ENCODE measurements at places on chromosomes 16 and 17.

- peaks cover 19% of the 10 kb centered on the region for H3K27me3 ChIP-seq
- no peaks in the 10 kb centered on the region for H3K36me3 ChIP-seq
- H3K4me1 ChIP-seq, result peaks cover 7% of the 10 kb centered on the region
- H3K27ac ChIP-seq, result no peak overlapping the region
- no peak overlapping the region for H3K4me3 ChIP-seq
- DNase-seq, result no peak
Observed at GRCh38 chr17:45789874-45790273, 5.8 kb downstream of the CRHR1 start.

GRCh38 chr16:81465375-81465943 lies 20.9 kb downstream of the CMIP start:
- H3K4me1 ChIP-seq, result peaks cover 52% of the 10 kb centered on the region
- H3K4me3 ChIP-seq, result no peak overlapping the region

- no peaks in the 10 kb centered on the region for H3K4me1 ChIP-seq
- no peaks in the 10 kb centered on the region for H3K36me3 ChIP-seq
- DNase-seq, result no peak
- no peak overlapping the region for H3K27ac ChIP-seq
Observed at GRCh38 chr17:34730816-34731215, 151.4 kb downstream of the TMEM132E start.

GRCh38 chr17:5931616-5932015 lies 138.6 kb upstream of the WSCD1 start:
- no peaks in the 10 kb centered on the region for H3K4me1 ChIP-seq
- no peaks in the 10 kb centered on the region for H3K36me3 ChIP-seq
- DNase-seq, result no peak
- no peaks in the 10 kb centered on the region for H3K27me3 ChIP-seq

DNA sequence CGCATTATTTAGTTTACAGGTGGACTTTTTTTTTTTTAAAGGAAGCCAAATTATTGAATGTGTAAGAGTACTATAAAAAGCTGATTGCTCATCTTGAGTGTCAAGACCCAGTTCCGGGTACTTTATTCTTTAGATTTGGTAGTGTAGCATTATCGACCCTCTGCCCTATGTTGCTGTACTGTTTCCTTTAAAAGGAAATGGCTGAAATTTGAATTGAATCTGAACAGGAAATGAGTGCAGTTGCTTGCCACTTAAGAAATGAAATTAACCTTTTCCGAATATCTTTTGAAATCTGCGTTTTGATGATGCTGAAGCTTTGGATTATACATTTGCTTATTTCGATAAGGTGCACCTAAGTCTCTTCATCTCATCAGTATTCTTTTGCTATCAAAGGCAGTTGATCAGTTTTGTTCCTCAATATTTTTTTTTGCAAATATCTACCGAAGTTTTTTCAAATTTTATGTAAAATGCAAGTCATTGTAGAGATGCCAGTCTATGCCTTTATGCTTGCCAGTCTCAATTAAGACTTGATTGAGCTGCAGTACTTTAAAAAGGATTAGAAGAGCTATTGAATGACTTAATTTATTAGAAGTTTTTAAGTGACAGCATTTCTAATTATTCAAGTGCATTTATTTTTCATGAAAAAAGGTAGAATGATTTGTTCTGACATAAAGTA lies 1.8 kb downstream of the GGNBP2 start:
- H3K36me3 ChIP-seq, result no peaks in the 10 kb centered on the region
- peaks cover 52% of the 10 kb centered on the region for H3K4me1 ChIP-seq

DNA sequence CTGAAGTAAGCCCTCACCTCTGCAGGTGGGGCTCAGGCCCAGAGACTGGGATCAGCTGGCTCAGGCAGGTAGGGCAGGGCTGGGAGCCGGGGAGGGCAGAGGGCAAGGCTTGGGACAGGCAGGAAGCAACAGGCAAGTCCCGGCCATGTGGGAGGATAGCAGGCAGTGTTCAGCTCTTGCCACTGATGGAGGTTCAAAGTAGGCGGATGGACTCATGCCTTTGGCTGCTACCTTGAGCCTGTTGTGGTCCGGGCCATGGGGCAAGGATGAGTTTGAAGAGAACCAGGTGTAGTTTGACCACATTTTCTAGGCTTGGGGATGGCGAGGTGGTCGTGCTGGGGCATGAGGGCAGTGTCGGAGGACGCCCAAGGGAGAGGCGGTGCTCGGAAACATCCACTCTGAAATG lies 2.7 kb downstream of the PRCD start:
- no peak for DNase-seq
- no peak overlapping the region for H3K27ac ChIP-seq
- peaks cover 1% of the 10 kb centered on the region for H3K4me1 ChIP-seq
- H3K36me3 ChIP-seq, result no peaks in the 10 kb centered on the region
- H3K4me3 ChIP-seq, result no peak overlapping the region

DNA sequence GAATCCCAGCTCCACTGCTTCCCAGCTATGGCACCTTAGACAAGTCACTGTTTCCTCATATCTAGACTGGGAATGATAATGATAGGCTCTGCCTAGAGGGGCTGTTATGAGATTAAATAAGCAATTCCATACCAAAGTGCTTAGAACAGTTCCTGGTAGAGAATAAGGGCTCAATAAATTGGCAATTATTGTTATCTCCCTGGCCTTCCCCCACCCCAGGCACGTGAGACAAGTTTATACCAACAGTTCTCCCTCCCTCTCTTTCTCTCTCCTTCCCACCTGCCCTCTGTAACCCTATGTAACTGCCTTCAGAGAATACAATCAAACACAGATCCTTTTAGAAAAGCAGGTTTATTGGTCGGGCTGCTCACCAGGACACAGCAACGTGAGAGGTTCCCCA lies 13.9 kb upstream of the STAT3 start:
- no peak overlapping the region for H3K4me3 ChIP-seq
- peaks cover 27% of the 10 kb centered on the region for H3K4me1 ChIP-seq
- no peak for DNase-seq
- H3K27ac ChIP-seq, result no peak overlapping the region

GRCh38 chr16:83568345-83568744 lies 239.4 kb upstream of the HSBP1 start:
- H3K36me3 ChIP-seq, result no peaks in the 10 kb centered on the region
- no peak overlapping the region for H3K4me3 ChIP-seq
- no peak for DNase-seq
- no peaks in the 10 kb centered on the region for H3K27me3 ChIP-seq

GRCh38 chr16:53129281-53130158 lies 74.7 kb downstream of the CHD9 start:
- H3K4me1 ChIP-seq, result peaks cover 9% of the 10 kb centered on the region
- DNase-seq, result no peak
- H3K36me3 ChIP-seq, result no peaks in the 10 kb centered on the region
- peak overlapping the region; percentile 54 for H3K27ac ChIP-seq
- no peaks in the 10 kb centered on the region for H3K27me3 ChIP-seq

DNA sequence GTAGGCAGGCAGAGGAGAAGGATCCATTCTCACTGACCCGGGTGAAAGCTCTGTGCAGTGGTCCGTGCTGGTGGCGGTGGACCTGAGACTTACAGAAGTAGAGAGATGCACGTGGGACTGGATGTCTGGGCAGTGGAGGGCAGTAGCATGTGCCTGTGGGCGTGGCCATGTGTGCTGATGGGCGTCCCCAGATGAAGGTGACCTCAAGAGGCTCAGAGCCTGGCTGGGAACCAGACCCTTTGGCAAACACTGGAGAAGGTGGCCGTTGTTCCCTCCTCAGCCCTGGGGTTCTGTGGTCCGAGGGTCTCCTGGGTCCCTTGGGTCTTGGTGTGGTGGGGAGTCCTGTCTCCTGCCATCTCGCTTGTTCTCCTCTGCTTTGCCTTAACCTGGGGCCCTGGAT lies 15.6 kb downstream of the WSCD1 start:
- H3K36me3 ChIP-seq, result no peaks in the 10 kb centered on the region
- DNase-seq, result no peak
- H3K27ac ChIP-seq, result no peak overlapping the region
- H3K4me3 ChIP-seq, result no peak overlapping the region
- no peaks in the 10 kb centered on the region for H3K27me3 ChIP-seq

GRCh38 chr16:104355-104754 lies 26.3 kb downstream of the MPG start:
- H3K27me3 ChIP-seq, result no peaks in the 10 kb centered on the region
- no peak overlapping the region for H3K4me3 ChIP-seq
- H3K36me3 ChIP-seq, result peaks cover 10% of the 10 kb centered on the region
- no peak overlapping the region for H3K27ac ChIP-seq

DNA sequence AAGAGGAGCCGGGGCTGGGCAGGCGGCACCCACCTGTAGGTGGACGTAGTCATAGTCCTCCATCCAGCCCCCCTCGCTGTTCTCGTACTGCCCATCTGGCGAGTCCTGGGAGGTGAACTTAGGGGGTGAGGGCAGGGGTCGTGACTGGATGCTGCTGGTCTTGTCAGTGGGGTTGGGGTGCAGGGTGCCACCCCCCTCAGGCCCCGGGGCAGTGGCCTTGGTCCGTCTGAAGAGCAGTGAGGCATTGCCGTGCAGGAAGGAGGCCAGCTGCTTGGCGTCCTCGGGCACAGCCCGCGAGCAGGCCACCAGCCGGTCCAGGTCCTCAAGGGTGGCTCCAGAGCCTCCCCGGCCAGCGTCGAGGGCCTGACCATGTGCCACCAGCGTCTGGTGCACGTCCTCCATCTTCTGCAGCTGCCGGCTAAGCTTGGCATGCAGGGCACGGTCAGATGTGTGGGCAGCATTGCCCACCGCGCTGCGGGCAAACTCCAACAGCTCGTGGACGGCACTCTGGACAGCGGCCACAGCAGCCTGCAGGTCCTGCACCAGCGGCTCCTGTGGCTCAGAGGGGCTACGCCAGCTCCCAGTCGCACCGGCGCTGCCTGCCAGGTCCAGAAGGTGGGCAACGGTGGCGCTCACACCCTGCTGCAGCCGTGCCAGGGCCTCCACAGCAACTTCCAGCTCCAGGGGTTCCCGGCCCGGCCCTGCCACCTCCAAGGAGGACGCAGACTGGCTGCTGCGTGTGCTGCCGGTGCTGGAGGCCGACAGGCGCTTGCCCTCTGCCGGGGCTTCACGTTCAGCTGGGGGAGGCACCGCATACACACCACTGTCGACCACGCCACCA lies 16.3 kb downstream of the CTRB1 start:
- H3K27ac ChIP-seq, result no peak overlapping the region
- H3K27me3 ChIP-seq, result peaks cover 88% of the 10 kb centered on the region
- H3K36me3 ChIP-seq, result no peaks in the 10 kb centered on the region
- H3K4me3 ChIP-seq, result no peak overlapping the region

GRCh38 chr16:13110124-13110796 lies 208.9 kb downstream of the SHISA9 start:
- H3K36me3 ChIP-seq, result no peaks in the 10 kb centered on the region
- H3K27me3 ChIP-seq, result no peaks in the 10 kb centered on the region
- no peak overlapping the region for H3K4me3 ChIP-seq

- DNase-seq, result no peak
- no peaks in the 10 kb centered on the region for H3K27me3 ChIP-seq
- no peaks in the 10 kb centered on the region for H3K36me3 ChIP-seq
- no peak overlapping the region for H3K4me3 ChIP-seq
- H3K4me1 ChIP-seq, result no peaks in the 10 kb centered on the region
- no peak overlapping the region for H3K27ac ChIP-seq
Observed at GRCh38 chr16:51408357-51408756, 257.3 kb upstream of the SALL1 start.

DNA sequence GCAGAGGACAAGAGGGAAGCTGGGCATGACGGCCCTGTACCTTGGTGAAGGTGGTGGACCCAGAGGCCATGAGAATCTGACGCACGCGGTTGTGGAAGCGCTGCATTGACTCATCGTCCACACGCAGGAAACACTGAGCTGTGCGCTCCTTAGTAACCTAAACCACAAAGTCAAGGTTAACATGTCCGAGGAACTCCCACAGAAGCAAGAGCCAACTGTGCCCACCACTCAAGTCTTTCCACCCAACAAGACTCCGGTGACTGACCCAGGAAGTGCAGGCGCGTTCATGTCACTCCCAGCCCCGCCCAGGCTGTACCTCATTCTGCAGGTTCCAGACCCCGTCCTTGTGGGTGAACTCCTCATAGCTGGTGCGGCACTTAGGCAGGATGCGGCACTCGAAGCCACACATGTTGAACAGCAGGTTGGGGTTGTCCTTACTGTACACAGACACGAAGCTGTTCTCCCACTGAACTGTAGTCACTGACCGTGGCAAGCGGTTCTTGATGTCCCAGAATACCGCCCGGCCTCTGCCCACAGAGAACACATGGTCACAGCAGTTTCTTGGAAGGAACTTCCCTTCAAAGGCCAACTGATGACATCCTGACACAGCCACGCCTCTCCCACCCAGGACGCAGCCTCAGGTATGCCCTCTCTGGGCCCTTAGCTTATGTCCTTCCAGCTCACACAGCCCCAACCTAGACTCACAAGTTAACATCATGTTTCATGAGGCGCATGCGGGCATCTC lies 11.5 kb downstream of the PRPF8 start:
- H3K27ac ChIP-seq, result no peak overlapping the region
- H3K36me3 ChIP-seq, result peaks cover 72% of the 10 kb centered on the region
- no peaks in the 10 kb centered on the region for H3K27me3 ChIP-seq
- no peaks in the 10 kb centered on the region for H3K4me1 ChIP-seq
- DNase-seq, result no peak

GRCh38 chr17:37737081-37737480 lies 7.8 kb downstream of the HNF1B start:
- no peak for DNase-seq
- no peak overlapping the region for H3K27ac ChIP-seq
- no peaks in the 10 kb centered on the region for H3K36me3 ChIP-seq
- H3K4me3 ChIP-seq, result no peak overlapping the region
- peaks cover 22% of the 10 kb centered on the region for H3K27me3 ChIP-seq

GRCh38 chr16:68237243-68238028 lies 1.5 kb upstream of the ESRP2 start:
- H3K36me3 ChIP-seq, result no peaks in the 10 kb centered on the region
- H3K27ac ChIP-seq, result no peak overlapping the region
- H3K4me1 ChIP-seq, result peaks cover 38% of the 10 kb centered on the region
- H3K27me3 ChIP-seq, result peaks cover 8% of the 10 kb centered on the region
- peak; percentile 85 for DNase-seq

DNA sequence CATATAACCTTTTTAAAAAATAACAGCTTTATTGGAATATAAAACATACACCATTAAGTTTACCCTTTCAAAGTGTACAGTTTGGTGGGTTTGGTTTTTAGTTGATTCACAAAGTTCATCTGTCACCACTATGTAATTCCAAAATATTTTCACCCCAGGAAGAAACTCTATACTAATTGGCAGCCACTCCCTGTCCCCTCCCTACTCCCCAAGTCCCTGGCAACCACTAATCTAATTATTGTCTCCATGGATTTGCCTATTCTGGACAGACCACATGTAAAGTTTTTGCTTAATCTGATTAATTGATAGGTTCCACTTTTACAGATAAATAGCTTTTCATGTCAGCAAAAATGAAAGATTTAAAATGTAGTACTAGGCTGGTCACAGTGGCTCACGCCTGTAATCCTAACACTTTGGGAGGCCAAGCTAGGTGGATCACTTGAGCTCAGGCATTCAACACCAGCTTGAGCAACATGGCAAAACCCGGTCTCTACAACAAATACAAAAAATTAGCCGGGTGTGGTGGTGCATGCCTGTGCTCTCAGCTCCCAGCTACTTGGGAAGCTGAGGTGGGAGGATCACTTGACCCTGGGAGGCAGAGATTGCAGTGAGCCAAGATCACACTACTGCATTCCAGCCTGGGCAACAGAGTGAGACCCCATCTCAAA lies 25.0 kb upstream of the MAPK3 start:
- no peak overlapping the region for H3K27ac ChIP-seq
- H3K36me3 ChIP-seq, result no peaks in the 10 kb centered on the region
- DNase-seq, result no peak
- H3K4me3 ChIP-seq, result no peak overlapping the region

GRCh38 chr16:22356930-22357634 lies 17.3 kb downstream of the CDR2 start:
- H3K4me1 ChIP-seq, result peaks cover 6% of the 10 kb centered on the region
- no peak overlapping the region for H3K4me3 ChIP-seq
- no peak for DNase-seq
- H3K27ac ChIP-seq, result no peak overlapping the region
- H3K27me3 ChIP-seq, result no peaks in the 10 kb centered on the region
